ENCODE measurements at places on chromosomes 4 and X.

DNA sequence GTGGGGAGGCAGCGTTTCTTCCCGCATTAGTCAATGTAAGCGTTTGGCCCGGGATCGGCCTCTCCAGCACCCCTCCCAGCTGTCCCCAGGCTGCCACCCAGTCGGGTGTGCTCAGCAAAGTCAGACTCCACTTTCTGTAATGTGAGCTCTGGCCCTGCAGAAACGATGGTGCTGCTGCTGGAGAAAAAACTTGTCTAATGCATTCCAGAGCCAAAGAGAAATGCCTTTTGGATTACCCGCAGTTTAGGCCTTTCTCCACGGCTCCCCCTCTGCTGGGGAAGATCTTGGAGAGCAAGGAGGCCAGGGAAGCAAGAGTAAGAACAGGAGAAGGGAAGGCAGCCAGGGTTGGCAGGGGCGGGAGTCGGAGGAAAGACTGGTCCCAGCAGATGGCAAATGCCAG, 55.2 kb downstream of the ELF4 start:
- DNase-seq: no peak

GRCh38 chrX:103941201-103941975, 21.0 kb upstream of the TMSB15B start:
- no peak for DNase-seq

GRCh38 chr4:8083086-8083825, 75.4 kb downstream of the ABLIM2 start:
- no peak for DNase-seq

GRCh38 chr4:75494563-75494962, 19.6 kb downstream of the RCHY1 start:
- DNase-seq: no peak

DNA sequence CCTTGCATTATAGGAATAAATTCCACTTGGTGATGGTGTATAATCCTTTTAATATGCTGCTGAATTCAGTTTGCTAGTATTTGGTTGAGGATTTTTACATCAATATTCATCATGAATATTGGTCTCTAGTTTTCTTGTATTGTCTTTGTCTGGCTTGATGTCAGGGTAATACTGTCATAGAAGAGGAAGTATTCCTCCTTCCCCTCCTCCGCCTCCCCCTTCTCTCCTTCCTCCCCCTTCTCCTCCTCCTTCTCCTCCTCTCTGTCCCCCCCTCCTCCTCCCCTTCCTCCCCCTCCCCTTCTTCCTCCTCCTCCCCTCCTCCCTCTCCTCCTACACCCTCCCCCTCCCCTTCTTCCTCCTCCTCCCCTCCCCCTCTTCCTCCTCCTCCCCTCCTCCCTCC, 65.8 kb downstream of the RGS12 start:
- DNase-seq: no peak

- no peak for DNase-seq
Measured at GRCh38 chr4:69823048-69823447, 36.9 kb downstream of the SULT1E1 start.

DNA sequence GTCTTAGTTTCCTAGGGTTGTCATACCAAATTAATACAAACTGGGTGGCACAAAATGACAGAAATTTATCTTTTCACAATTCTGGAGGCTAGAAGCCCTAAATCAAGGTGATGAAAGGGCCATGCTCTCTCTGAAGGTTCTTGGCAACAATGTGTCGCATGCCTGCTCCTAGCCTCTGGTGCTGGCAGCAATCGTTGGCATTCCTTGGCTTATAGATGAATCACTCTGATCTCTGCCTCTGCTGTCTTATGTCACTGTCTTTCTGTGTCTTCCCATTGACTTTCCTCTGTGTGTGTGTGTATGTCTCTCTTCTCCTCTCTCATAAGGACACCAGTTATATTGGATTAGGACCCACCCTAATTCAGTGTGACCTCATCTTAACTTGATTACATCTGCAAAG, 15.9 kb upstream of the INTU start:
- DNase-seq: no peak

- no peak for DNase-seq
Measured at GRCh38 chr4:109407027-109407737, 26.4 kb upstream of the SEC24B start.

DNA sequence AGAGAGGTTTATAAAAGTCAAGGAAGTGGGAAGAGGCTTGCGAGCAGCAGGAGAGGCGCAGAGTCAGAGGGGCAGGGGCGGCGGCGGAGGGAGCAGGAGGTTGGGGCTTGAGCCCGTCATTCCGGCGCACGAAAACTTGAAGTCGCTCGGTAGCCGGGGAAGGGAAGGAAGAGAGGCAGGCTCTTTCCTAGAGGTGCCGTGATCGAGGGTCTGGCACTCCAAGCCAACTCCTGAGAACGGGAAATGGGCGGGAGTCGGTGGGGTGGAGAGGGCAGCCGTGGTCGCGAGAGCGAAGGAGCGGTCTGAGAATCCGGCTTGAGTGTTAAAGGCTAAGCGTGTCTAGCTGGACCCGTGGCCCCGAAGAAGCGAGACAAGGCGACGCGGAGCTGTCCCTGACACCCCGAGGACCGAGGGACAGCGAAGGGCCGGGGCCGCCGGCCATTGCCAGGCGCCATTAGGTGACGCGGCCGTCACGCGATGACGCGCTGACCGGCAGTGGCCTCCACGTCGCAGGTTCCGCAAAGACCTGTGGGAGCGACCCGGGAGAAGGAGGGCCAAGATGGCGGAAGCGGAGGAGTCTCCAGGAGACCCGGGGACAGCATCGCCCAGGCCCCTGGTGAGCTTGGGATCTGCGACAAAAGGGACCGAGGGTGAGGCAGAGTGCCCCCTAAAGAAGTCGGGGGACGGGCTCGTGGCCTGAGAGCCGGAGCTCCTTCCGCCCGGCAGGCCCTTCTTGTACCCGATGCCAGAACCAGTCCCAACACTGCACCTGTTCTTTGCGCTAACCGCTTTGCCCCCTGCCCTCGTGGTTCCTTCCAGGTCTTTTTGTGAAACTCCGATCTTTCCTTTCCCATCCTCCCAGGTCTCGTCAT, at the start of gene YIPF6:
TSS of gene YIPF6 (plus strand) at position 544 of the 872 bp plus-strand sequence. CDS start at position 560, 16 bp downstream.
- peak; percentile 50 for DNase-seq

DNA sequence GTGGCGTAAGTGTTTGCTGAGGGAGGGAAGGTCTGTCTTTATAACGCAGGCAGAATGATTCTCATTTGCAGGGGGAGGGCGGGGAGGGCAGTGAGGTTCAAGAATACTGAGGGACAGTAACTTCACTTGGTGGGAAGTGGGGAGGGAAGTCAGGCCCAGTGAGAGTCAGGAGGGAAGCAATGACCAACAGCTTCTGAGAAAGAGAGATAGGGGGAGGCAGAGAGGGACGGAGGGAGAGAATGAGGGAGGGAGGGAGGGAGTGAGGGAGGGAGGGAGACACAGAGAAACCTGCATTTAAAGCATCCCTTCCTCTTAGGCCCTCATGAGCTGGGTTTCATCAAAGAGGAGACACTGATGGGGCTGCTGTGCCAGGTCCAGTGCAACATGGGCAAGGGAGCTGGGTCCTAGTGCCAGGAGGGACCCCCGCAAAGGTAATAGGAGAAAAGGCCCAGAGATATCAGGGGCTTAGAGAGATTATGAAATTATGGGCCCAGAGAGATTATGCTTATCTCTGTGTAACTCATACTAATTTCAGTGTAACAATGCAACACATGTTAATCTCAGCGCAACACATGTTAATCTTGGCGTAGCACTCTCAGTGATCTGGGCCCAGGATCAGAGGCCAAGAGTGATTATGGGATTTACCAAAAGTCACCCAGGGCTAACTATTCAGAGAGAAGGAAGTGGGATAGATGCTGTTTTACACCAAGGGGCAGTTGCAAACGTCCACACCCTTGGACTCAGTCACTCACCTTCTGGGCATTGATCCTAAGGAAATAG, 112.1 kb downstream of the DRD5 start:
- DNase-seq: no peak

DNA sequence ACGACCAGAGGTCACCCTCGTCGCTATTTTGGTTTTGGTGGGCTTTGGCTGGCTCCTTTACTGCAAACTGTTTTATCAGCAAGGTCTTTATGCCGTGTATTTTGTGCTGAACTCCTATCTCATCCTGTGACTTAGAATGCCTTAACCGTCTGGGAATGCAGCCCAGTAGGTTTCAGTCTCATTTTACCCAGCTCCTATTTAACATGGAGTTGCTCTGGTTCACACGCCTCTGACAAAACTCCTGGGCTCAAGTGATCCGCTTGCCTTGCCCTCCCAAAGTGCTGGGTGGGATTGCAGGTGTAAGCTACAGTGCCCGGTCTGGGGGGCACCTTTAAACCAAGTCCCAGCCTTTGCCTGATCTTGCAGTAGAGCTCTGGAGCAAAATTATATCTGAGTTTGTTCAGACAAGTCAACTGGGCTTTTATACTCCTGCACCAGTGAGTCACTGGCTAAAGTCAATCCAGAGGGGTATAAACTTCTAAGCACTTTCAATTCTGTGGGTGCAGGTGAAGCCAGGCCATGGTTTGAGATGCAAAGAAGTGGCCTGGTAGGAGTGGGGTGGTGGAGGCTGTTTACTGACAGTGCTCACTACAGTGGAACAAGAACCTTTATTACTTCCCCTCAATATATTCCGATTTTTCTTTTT, 50.2 kb downstream of the MGST2 start:
- DNase-seq: no peak

GRCh38 chr4:87009095-87009648, 74.4 kb downstream of the AFF1 start:
- no peak for DNase-seq

GRCh38 chr4:5237086-5237660, 185.9 kb downstream of the STK32B start:
- no peak for DNase-seq
